ENCODE measurements at places on chromosomes 7 and 10. TPM values are rescaled to one million over a fixed set of nuclear protein-coding genes. Genes with fewer than 3 reads are reported as not detected.

DNA sequence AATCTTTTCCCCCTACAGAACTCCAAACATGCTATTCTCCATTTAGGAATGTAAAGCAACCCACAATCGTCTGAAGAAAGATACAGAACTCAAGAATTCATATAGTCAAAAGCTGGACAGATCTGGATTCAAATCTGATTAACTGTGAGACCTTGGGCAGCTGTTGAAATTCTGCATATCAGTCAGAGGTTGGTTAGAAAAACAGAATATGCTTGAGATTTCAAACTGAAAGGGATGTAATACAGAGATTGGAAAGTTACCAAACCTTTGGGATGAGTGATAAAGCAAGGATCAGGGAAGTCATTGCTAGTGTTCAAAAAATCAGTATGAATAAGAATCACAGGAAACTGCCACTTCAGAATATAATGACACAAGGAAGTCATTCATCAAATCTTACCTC, 406.6 kb downstream of the HTR7 start:
- H3K36me3 ChIP-seq: no peaks in the 10 kb centered on the region
- H3K4me1 ChIP-seq: no peaks in the 10 kb centered on the region
- no peak overlapping the region for H3K4me3 ChIP-seq
- no peak overlapping the region for H3K27ac ChIP-seq

- H3K4me1 ChIP-seq: peaks cover 36% of the 10 kb centered on the region
- no peaks in the 10 kb centered on the region for H3K27me3 ChIP-seq
- DNase-seq: no peak
- H3K4me3 ChIP-seq: no peak overlapping the region
- H3K27ac ChIP-seq: no peak overlapping the region
Measured at GRCh38 chr7:105776068-105776790, 100.2 kb downstream of the ATXN7L1 start.

GRCh38 chr10:72076756-72077155, 11.6 kb downstream of the SPOCK2 start:
- no peak overlapping the region for H3K4me3 ChIP-seq
- no peaks in the 10 kb centered on the region for H3K27me3 ChIP-seq
- no peaks in the 10 kb centered on the region for H3K36me3 ChIP-seq
- no peaks in the 10 kb centered on the region for H3K4me1 ChIP-seq

The SFTPD gene
- total RNA-seq: 0.83 TPM
